ENCODE measurements at places on chromosomes 2 and 18. TPM values are rescaled to one million over a fixed set of nuclear protein-coding genes. Genes with fewer than 3 reads are reported as not detected.

- no peaks in the 10 kb centered on the region for H3K36me3 ChIP-seq
- no peaks in the 10 kb centered on the region for H3K4me1 ChIP-seq
- H3K4me3 ChIP-seq: no peak overlapping the region
Measured at GRCh38 chr2:36339607-36340218, 15.9 kb upstream of the CRIM1 start.

GRCh38 chr2:233473386-233473791, 93.2 kb downstream of the USP40 start:
- H3K27me3 ChIP-seq: no peaks in the 10 kb centered on the region
- no peak for DNase-seq
- H3K27ac ChIP-seq: no peak overlapping the region
- no peaks in the 10 kb centered on the region for H3K36me3 ChIP-seq
- H3K4me3 ChIP-seq: no peak overlapping the region
- no peaks in the 10 kb centered on the region for H3K4me1 ChIP-seq

Gene CFAP221
- not detected for total RNA-seq

DNA sequence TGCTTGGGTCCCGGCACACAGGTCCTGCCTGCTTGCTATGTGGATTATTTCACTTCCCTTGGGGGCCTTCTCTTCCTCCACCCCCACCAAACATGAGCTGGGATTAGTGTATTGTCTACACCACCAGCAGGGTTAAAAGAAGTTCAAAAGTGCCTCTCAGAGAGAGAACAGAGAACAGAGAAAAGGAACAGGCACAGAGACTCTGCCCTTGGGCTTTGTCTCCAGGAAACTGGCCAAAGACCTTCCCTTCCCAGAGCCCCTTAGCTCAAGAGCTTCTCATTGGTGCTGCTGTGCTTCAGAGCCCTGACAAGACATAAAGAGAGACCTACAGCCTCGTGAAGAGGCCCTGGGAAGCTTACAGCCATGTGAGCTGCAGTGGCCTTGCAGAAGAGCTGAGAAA, 7.1 kb upstream of the FIGLA start:
- H3K4me1 ChIP-seq: no peaks in the 10 kb centered on the region
- no peak for DNase-seq

- no peaks in the 10 kb centered on the region for H3K36me3 ChIP-seq
- H3K27ac ChIP-seq: no peak overlapping the region
- no peak overlapping the region for H3K4me3 ChIP-seq
Measured at GRCh38 chr2:66430505-66431273, 4.2 kb upstream of the MEIS1 start.

- no peaks in the 10 kb centered on the region for H3K27me3 ChIP-seq
- H3K4me3 ChIP-seq: no peak overlapping the region
- H3K4me1 ChIP-seq: no peaks in the 10 kb centered on the region
- DNase-seq: no peak
Measured at GRCh38 chr18:13112982-13113381, 105.6 kb upstream of the LDLRAD4 start.

DNA sequence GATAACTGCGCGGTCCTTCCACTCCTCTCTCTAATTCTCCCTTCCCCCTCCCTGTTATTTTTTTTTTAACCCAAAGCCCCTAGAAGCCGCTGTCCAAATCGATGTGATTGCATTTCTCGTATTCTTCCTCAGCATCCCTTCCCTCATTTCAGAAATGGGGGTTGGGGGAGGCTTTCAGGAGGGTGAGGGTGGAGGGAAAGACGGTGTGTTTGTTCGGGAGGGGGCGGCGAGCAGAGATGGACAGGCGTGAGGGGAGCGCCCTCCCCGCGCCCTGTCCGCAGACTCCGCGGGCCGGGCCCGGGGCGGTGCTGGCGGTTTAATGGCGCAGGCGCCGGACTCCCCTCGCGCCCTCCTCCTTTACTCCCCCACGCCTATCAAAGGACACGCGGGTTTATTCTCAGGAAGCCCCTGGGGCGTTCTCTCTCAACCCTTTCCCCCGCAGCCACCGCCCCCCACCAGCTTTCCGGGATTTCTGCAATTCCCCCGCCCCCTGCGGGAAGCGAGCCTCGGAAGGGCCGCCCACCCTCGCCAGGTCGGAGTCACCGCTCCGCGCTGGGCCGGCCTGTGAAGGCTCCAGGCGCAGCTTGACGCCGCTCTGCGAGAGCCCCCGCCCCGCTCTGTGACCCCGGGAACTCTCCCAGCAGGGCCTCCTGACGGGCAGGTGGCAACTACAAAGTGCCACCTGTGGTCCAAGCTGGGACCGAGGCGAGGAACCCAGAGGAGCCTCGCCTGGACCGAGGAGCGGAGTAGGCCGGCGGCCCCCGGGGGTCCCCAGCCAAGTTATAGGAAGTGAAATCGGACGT, 981 bp downstream of the ST8SIA3 start:
- H3K27me3 ChIP-seq: peaks cover 34% of the 10 kb centered on the region
- H3K27ac ChIP-seq: no peak overlapping the region
- H3K4me1 ChIP-seq: no peaks in the 10 kb centered on the region
- no peak for DNase-seq

Gene NAGK
- 221 TPM for total RNA-seq

GRCh38 chr18:25075783-25076182, 276.2 kb downstream of the ZNF521 start:
- no peaks in the 10 kb centered on the region for H3K4me1 ChIP-seq
- no peak overlapping the region for H3K27ac ChIP-seq
- H3K4me3 ChIP-seq: no peak overlapping the region
- no peaks in the 10 kb centered on the region for H3K36me3 ChIP-seq

GRCh38 chr2:211598238-211598637, 940.4 kb downstream of the ERBB4 start:
- no peaks in the 10 kb centered on the region for H3K4me1 ChIP-seq
- H3K4me3 ChIP-seq: no peak overlapping the region
- H3K27ac ChIP-seq: no peak overlapping the region
- H3K27me3 ChIP-seq: no peaks in the 10 kb centered on the region
- no peaks in the 10 kb centered on the region for H3K36me3 ChIP-seq

- peaks cover 30% of the 10 kb centered on the region for H3K36me3 ChIP-seq
- no peak for DNase-seq
- H3K4me1 ChIP-seq: peaks cover 25% of the 10 kb centered on the region
Measured at GRCh38 chr2:27133195-27133875, 1.1 kb downstream of the PREB start.

DNA sequence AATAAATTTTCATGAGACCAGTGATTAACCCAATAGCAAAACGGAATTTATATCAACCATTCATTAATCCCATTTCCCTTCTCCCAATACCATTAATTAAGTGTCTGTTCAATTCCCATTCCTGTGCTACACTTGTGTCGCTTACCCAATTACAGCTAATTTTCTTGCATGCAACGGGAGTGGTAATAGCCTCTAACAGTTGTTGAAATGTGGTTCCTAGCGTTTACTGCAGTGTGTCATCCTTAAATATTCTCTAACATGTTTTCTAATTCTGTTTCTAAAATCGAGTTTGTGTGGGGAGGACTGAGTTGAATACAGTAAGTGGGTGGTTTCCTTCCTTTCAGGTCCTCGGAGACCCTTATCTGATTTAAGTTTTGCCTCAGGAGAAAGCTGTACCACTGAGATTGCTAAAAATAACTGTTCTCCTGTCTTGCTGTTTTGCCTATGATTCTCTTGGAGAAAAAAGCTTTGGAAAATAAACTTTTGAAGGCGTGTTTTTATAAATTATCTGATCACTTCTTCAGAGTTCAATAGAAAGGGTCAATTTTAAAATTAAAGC, 59.3 kb upstream of the LRRTM1 start:
- DNase-seq: no peak
- no peak overlapping the region for H3K4me3 ChIP-seq
- no peak overlapping the region for H3K27ac ChIP-seq
- no peaks in the 10 kb centered on the region for H3K36me3 ChIP-seq

- peaks cover 7% of the 10 kb centered on the region for H3K4me1 ChIP-seq
- H3K36me3 ChIP-seq: no peaks in the 10 kb centered on the region
- no peak overlapping the region for H3K4me3 ChIP-seq
- H3K27me3 ChIP-seq: peaks cover 7% of the 10 kb centered on the region
Measured at GRCh38 chr2:205759257-205759656, 77.0 kb downstream of the NRP2 start.

DNA sequence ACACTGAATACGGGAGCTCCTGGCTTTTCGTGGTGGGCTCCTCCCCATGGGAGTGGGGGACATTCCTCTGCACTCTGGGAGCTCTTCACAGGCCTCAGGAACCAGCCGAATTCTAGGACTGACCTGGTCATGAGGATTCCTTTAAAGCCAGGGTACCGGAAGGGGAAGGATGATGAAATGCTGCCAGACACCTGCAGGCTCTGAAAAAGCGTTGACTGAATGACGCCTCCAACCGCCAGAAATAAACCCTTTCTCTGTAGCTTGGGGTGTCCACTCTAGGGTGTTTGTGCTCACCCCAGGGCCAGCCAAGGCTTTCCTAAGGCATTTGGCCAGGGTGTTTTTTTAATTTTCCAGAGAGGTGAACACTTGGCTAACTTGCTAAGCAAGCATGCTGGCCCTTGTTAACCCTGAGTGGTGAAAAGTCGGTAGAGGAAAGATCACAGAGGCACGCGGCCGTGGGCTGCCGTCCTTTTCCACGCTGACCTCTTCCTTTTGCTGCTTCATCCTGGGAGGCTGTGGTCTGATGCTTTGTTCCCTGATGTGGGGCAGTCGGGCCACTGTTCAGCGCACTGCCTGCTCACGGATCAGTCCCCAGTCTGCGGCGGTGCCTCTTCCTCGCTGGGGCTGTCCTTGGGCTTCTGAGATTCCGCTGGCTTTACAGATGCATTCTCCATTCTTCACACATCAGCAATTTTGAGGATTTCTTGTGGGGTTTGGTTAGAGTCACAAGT, 32.0 kb downstream of the IMPA2 start:
- H3K36me3 ChIP-seq: no peaks in the 10 kb centered on the region
- H3K4me3 ChIP-seq: no peak overlapping the region
- DNase-seq: no peak
- H3K27ac ChIP-seq: no peak overlapping the region
- no peaks in the 10 kb centered on the region for H3K4me1 ChIP-seq
- H3K27me3 ChIP-seq: no peaks in the 10 kb centered on the region

DNA sequence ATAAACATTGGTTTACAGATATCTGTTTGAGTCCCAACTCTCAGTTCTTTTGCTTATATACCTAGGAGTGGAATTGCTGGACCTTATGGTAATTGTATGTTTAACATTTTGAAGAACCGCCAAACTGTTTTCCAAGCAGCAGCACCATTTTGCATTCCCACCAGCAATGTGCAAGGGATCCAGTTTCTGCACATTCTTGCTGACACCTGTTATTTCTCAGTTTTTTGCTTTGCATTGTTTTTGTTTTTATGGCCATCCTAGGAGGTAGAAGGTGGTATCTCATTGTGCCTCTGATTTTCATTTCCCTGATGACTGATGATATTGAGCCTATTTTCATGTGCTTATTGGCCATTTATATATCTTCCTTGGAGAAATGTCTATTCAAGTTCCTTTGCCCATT, 71.2 kb downstream of the MCFD2 start:
- H3K4me1 ChIP-seq: peaks cover 16% of the 10 kb centered on the region
- H3K27ac ChIP-seq: no peak overlapping the region
- DNase-seq: no peak
- H3K4me3 ChIP-seq: no peak overlapping the region

- no peaks in the 10 kb centered on the region for H3K36me3 ChIP-seq
- H3K27me3 ChIP-seq: no peaks in the 10 kb centered on the region
- no peak overlapping the region for H3K27ac ChIP-seq
- no peaks in the 10 kb centered on the region for H3K4me1 ChIP-seq
- peak; percentile 13 for DNase-seq
Measured at GRCh38 chr2:172674034-172674967, 61.3 kb upstream of the RAPGEF4 start.

DNA sequence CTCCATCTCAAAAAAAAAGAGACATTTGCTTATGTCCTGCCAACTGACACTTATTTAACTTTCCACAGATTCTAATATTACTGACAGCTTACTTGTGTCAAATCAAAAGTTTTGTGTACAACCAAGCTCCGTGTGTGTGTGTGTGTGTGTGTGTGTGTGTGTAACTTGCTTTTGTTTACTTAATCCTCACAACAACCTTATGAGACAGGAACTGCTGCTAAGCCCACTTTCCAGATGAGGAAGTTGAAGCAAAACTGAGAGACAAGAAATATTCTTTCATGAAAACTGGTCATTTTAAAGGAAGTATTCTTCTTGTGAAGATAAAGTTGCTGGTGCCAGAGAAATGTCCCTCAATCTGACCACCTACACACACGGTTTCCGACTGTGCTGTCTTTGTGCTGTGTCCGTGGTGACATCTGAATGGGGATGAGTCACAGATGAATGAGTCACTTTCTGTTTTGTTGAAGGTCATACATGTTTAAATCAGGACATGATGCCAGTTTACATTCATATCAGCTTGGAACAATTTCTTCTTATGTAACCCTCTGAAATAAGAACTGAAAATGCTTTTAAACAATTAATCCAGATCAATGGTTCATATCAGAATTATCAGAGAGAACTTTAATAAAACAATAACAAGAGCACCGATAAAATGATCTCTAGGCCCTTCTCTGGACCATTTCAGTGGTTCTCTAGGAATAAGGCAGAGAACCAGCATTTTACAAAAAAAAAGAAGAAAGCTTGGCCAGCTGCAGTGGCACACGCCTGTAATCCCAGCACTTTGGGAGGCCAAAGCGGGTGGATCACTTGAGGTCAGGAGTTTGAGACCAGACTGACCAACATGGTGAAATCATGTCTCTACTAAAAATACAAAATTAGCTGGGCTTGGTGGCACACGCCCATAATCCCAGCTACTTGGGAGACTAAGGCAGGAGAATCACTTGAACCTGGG, 95.5 kb downstream of the THNSL2 start:
- no peaks in the 10 kb centered on the region for H3K27me3 ChIP-seq
- DNase-seq: no peak
- no peaks in the 10 kb centered on the region for H3K36me3 ChIP-seq
- no peaks in the 10 kb centered on the region for H3K4me1 ChIP-seq
- no peak overlapping the region for H3K27ac ChIP-seq

GRCh38 chr18:68837665-68838451, 40.0 kb downstream of the CCDC102B start:
- no peaks in the 10 kb centered on the region for H3K36me3 ChIP-seq
- H3K27me3 ChIP-seq: no peaks in the 10 kb centered on the region
- DNase-seq: no peak

GRCh38 chr2:119304847-119305246, 61.8 kb downstream of the C2orf76 start:
- H3K4me1 ChIP-seq: no peaks in the 10 kb centered on the region
- DNase-seq: no peak
- no peak overlapping the region for H3K4me3 ChIP-seq
- no peaks in the 10 kb centered on the region for H3K27me3 ChIP-seq
- peaks cover 2% of the 10 kb centered on the region for H3K36me3 ChIP-seq

GRCh38 chr2:202780514-202781021, 91.0 kb downstream of the ICA1L start:
- peaks cover 55% of the 10 kb centered on the region for H3K36me3 ChIP-seq
- H3K4me3 ChIP-seq: no peak overlapping the region
- no peaks in the 10 kb centered on the region for H3K27me3 ChIP-seq
- DNase-seq: no peak
- no peaks in the 10 kb centered on the region for H3K4me1 ChIP-seq

Gene SH3RF3
- total RNA-seq: 0.12 TPM

GRCh38 chr2:216108310-216108966, 710 bp upstream of the XRCC5 start:
- H3K4me3 ChIP-seq: peak overlapping the region; percentile 56
- H3K27ac ChIP-seq: peak overlapping the region; percentile 97
- peaks cover 23% of the 10 kb centered on the region for H3K4me1 ChIP-seq
- no peaks in the 10 kb centered on the region for H3K27me3 ChIP-seq
- peaks cover 7% of the 10 kb centered on the region for H3K36me3 ChIP-seq

Gene COLEC11
- not detected for total RNA-seq

GRCh38 chr2:212124598-212124997, 414.0 kb downstream of the ERBB4 start:
- H3K27me3 ChIP-seq: no peaks in the 10 kb centered on the region
- no peak overlapping the region for H3K27ac ChIP-seq
- no peak for DNase-seq

Data from B cell (primary cell).